ENCODE measurements at places on chromosomes 3 and 15. TPM values are rescaled to one million over a fixed set of nuclear protein-coding genes. Genes with fewer than 3 reads are reported as not detected.

DNA sequence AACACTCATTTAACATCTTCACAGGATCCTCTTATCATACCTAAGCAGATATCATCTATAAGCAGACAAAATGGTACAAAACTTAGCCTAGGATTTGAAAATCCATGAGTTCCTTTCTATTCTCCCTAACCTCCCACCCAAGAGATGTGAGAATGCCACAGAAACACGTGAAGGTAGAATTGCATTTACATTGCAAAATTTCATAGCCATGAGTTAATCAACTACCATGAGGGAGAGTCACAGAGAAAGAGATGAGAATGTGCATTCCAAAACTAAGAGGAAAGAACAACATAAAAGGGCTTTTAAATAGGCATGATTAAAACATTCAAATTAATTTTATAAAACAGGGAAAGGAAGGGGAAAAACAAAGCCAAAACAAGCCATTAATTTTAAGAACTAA is 806.2 kb downstream of the NTRK3 start:
- H3K27ac ChIP-seq, result no peak overlapping the region
- H3K36me3 ChIP-seq, result no peaks in the 10 kb centered on the region
- H3K4me1 ChIP-seq, result no peaks in the 10 kb centered on the region
- H3K4me3 ChIP-seq, result no peak overlapping the region
- DNase-seq, result no peak
- no peaks in the 10 kb centered on the region for H3K27me3 ChIP-seq

DNA sequence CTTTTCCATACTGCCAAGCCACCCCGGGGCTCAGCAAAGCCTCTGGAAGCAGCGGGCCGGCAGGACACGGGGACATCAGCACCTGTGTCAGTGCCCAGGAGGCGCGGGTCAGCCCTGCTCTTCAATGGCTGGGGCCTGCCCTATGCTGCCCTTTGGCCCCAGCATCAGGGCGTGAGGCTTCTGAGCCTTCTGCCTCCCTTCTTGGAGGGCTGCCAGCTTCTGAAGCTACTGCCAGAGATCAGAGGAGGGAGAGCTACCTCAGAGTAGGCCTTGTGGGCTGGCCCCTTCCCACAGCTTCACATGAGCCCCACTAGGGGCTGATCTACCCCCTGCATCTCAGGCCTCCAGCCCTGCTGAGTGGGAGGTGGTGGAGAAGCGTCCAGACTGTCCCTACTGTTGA is 13.0 kb upstream of the TMEM115 start:
- no peaks in the 10 kb centered on the region for H3K36me3 ChIP-seq
- H3K27me3 ChIP-seq, result no peaks in the 10 kb centered on the region
- H3K4me3 ChIP-seq, result no peak overlapping the region
- DNase-seq, result no peak

The DUOXA1 gene
- total RNA-seq, result not detected

- H3K27me3 ChIP-seq, result no peaks in the 10 kb centered on the region
- no peaks in the 10 kb centered on the region for H3K36me3 ChIP-seq
- no peak for DNase-seq
Observed at GRCh38 chr15:69669446-69669845, 216.8 kb downstream of the RPLP1 start.

GRCh38 chr15:100008258-100008657 is 275.0 kb upstream of the LYSMD4 start:
- DNase-seq, result no peak
- H3K27ac ChIP-seq, result no peak overlapping the region
- H3K36me3 ChIP-seq, result no peaks in the 10 kb centered on the region
- H3K27me3 ChIP-seq, result no peaks in the 10 kb centered on the region

DNA sequence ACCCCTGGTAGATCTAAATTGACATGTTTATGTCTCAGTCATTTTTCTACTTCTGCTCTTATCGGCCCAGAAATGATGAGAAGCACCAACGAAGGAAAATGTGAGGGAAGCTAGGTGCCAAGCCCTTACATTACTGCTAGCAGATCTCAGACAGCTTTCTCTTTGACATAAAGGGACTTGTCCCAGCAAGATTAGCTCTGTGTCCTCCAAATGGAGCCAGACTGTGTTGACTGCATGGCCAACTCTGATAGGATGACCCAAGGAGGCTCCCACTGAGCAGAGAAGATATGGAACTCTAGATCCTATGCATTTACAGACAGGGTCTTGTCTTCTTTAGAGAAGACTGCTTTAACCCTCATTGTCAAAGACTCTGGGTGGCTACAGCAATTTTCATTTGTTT is 2.8 kb upstream of the MCTP2 start:
- DNase-seq, result no peak
- H3K36me3 ChIP-seq, result no peaks in the 10 kb centered on the region
- H3K27me3 ChIP-seq, result no peaks in the 10 kb centered on the region
- peaks cover 29% of the 10 kb centered on the region for H3K4me1 ChIP-seq

- no peaks in the 10 kb centered on the region for H3K36me3 ChIP-seq
- no peak overlapping the region for H3K27ac ChIP-seq
- no peak for DNase-seq
- peaks cover 11% of the 10 kb centered on the region for H3K4me1 ChIP-seq
- no peak overlapping the region for H3K4me3 ChIP-seq
- no peaks in the 10 kb centered on the region for H3K27me3 ChIP-seq
Observed at GRCh38 chr3:195103623-195104022, 167.3 kb downstream of the XXYLT1 start.

The TMEM266 gene
- total RNA-seq, result not detected

DNA sequence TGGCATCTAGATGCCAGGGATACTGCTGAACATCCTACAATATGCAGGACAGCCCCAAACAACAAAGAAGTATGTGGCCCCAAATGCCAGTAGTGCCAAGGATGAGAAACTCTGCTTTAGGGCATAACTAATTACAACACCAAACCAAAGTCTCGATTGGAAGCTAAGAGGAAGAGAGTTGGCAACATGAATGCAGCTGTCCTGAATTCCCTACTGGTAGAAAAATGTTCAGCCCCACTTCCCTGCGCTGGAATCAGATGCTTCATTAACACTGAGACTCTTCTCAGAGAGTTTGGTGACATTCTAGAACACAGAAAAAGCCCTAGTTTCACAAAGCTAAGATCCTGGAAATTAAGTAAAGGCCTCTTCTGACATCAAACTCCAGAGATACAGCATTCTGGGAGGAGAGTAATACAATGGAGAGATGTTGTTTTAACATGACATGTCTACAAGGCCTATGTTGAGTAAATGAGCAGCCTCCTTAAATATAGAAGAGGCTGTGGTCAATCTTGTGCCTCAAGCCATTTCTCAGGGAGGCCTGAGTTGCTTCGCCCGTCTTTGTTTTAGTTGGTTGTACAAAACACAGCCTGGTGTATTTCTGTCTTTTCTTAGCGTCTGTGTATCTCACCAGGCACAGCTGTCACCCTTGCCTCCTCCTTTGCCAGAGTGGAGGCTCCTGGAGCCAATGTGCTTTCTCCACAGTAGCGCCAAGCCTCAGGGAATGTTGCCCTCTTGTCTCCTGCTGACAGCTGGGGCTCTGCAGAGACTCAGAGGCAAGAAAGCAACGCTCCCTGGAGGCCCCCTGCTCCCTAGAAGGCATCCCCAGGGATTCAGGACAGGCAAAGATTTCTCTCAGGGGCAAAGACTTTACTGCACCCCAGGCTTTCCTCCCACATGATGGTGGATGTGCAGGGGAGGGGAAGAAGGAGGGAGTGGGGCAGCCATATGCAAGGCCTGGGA is 25.1 kb upstream of the CTNNB1 start:
- H3K4me1 ChIP-seq, result peaks cover 4% of the 10 kb centered on the region
- H3K27ac ChIP-seq, result no peak overlapping the region
- no peak overlapping the region for H3K4me3 ChIP-seq

- H3K4me1 ChIP-seq, result peaks cover 2% of the 10 kb centered on the region
- no peak for DNase-seq
- H3K27me3 ChIP-seq, result peaks cover 26% of the 10 kb centered on the region
- no peak overlapping the region for H3K27ac ChIP-seq
- peaks cover 3% of the 10 kb centered on the region for H3K36me3 ChIP-seq
Observed at GRCh38 chr3:155352900-155353490, 59.5 kb upstream of the STRIT1 start.

The MUSTN1 gene
- 12.3 TPM for total RNA-seq

The TUBGCP5 gene
- total RNA-seq, result 21.1 TPM

DNA sequence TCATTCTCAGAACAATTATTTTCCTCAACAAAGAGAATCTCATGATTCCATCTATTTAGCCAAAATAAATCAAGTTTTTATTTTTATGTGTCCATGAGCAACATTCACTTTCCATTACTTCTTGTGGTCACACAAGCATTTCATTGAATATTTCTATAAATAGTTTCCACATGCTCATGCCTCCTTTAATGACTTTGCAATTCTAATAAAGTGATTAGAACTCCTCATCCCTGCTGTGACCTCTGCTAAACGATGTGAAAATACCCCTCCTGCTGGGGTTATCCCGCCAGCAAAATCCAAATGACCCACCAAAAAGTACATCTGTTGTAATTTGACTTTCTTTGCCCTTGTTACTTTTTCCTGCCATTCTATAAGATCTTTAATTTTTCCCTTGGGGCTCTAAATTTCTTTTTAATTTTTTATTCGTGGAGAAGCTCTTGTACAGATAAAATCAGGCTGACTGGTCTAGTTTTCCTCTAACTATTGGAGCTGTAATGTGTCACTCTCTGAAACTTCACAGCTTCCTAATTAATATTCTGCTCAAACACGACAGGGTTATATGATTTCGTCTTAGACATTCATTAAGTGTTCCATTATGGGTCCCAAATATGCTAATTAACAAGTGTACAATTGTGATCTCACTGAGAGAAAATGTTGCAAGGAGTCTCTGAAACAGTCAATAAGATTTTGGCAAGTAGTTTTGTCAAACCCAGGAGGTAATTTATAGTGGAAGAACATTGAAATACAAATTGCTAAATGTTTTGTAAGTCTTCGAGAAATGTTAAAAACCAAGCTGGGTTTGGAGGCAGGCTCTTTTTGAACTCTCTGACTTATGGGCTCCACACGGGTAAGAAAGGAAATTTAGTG is 533.1 kb upstream of the NAALADL2 start:
- H3K4me1 ChIP-seq, result no peaks in the 10 kb centered on the region
- no peaks in the 10 kb centered on the region for H3K27me3 ChIP-seq
- no peak for DNase-seq

DNA sequence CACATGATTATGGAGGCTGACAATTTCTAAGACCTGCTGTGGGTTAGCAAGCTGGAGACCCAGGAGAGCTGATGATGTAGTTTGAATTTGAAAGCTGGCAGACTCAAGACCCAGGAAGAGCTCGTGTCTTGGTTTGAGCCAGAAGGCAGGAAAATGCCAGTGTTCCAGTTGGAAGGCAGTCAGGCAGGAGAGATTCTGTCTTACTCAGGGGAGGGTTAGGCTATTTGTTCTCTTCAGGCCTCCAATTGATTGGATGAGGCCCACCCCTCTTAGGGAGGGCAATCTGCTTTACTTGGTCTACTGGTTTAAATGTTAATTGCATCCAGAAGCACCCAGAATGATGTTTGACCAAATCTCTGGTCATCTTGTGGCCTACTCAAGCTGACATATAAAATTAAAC is 40.4 kb upstream of the IGF2BP2 start:
- peaks cover 19% of the 10 kb centered on the region for H3K27me3 ChIP-seq
- H3K4me1 ChIP-seq, result peaks cover 3% of the 10 kb centered on the region
- peaks cover 2% of the 10 kb centered on the region for H3K36me3 ChIP-seq
- no peak overlapping the region for H3K4me3 ChIP-seq
- H3K27ac ChIP-seq, result no peak overlapping the region

DNA sequence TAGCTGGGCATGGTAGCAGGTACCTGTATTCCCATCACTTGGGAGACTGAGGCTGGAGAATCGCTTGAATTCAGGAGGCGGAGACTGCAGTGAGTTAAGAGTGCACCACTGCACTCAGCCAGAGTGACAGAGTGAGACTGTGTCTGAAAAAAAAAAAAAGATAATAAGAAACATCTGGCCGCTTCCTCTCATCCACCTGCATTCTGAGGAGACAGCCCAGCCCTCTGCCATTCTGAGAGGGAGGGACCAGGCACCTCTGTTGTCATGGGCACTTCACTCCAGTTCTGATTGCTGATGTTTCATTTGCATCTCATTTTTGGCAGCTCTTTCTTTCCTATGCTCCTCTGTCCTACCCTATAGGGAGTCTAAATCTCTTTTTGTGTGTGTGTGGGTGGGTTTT is 36.4 kb upstream of the GSK3B start:
- H3K4me3 ChIP-seq, result no peak overlapping the region
- H3K27ac ChIP-seq, result no peak overlapping the region
- H3K36me3 ChIP-seq, result no peaks in the 10 kb centered on the region
- no peaks in the 10 kb centered on the region for H3K27me3 ChIP-seq

DNA sequence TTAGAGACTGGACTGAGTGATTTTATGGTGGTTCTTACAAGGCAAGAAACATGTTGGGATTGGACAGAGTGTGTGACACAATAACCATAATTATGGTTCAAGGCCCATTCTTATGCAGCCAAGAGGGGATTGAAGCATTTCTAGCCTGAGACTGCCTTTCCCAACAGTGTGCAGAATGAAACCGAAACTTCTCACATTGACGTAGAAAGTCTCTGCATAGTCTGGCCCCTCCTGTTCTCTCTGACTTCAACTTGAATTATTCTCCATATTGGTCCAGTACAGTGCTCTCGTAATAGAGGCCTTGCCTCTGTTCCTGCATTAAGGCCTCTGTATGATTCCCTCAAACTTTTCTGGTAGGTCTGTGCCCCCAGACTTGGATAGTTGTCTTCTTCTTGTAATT is 138.3 kb downstream of the DIPK2A start:
- DNase-seq, result no peak
- no peak overlapping the region for H3K27ac ChIP-seq

DNA sequence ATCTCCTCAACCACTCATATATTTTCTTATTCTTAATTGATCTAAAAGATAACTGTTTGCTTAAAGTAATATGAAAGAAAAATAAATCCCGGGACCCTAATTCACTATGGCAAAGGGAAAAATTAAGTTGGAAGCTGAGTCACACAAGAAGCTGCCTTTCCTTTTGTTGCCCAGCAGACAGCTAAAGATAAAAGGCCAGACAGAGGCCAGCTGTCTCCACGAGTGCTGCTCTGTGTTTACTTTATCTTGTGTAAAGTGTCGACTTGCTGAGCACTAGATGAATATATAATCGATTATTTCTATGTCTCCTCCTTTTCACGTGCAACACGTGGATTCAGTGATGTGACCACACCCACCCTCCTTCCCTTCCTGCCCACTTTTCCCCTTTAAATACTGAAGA is 52.8 kb upstream of the NSMCE3 start:
- no peak for DNase-seq
- H3K4me3 ChIP-seq, result no peak overlapping the region
- H3K4me1 ChIP-seq, result no peaks in the 10 kb centered on the region
- no peaks in the 10 kb centered on the region for H3K36me3 ChIP-seq

- H3K27me3 ChIP-seq, result peaks cover 17% of the 10 kb centered on the region
- H3K4me3 ChIP-seq, result no peak overlapping the region
- H3K4me1 ChIP-seq, result peaks cover 11% of the 10 kb centered on the region
- no peaks in the 10 kb centered on the region for H3K36me3 ChIP-seq
Observed at GRCh38 chr3:37785736-37786135, 75.9 kb upstream of the CTDSPL start.

The LRRC57 gene
- 23.8 TPM for total RNA-seq

All from T-helper 17 cell (primary cell).